ENCODE measurements at places on chromosomes 2 and 18. TPM values are rescaled to one million over a fixed set of nuclear protein-coding genes. Genes with fewer than 3 reads are reported as not detected.

The TLX2 gene
- total RNA-seq, result not detected

The MAB21L4 gene
- total RNA-seq, result not detected

The PLGLB2 gene
- 5.3 TPM for total RNA-seq

The SERPINB13 gene
- total RNA-seq, result not detected

The HOXD11 gene
- not detected for total RNA-seq

DNA sequence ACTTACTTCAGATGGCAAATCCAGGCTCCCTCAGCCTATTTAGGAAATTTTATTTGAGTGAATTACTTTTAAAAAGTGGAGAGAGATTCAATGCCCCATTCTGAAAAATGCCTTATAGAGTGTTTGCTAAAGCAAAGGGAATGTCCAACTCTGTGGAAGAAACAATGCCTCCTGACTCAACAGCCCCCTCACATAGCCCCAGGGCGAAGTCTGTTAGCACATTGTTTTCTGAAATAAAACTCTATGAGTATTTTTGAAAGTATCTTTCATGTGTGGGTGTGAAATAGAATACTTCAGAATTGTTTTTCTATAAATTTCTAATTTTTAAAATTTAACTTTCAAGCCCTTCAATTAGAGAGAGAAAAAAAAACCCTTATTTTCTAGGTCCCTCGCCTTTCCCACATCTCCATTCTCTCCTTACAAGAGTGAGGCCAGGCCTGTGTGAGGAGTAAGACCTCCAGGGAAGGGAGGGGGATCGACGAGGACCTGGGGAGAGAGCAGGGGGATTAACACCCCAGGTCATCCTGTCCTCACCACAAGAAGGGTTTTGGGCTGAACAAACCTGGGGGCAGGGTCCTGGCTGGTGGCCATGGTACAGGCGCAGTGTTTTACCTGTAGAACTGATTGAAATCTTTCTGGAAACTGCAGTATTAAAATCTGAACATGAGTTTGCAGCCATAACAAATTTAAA lies 141.4 kb downstream of the SNTG2 start:
- no peak for DNase-seq

- no peak for DNase-seq
These were observed 34.6 kb downstream of the SH3BP4 start for GRCh38 chr2:234986390-234986789.

DNA sequence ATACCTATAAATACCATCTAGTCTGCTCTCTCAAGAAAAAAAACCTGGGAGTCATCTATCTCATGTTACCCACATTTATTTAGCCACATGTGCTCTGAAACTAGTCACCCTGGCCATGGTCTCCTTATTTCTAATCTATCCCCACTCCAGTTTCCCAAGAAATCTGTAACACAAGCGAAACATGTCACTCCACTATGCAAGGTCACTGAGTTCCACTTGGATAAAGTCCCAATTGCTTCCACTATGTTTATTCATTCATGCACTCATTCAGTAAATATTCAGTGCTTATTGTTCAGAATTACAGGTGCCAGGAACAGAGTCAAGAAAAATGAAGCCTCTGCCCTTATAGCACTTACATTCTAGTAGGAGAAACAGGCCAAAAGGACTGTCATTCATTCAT lies 369.4 kb upstream of the CYRIA start:
- peak; percentile 20 for DNase-seq

- DNase-seq, result no peak
These were observed 81.2 kb upstream of the CAB39 start for GRCh38 chr2:230631470-230631869.

DNA sequence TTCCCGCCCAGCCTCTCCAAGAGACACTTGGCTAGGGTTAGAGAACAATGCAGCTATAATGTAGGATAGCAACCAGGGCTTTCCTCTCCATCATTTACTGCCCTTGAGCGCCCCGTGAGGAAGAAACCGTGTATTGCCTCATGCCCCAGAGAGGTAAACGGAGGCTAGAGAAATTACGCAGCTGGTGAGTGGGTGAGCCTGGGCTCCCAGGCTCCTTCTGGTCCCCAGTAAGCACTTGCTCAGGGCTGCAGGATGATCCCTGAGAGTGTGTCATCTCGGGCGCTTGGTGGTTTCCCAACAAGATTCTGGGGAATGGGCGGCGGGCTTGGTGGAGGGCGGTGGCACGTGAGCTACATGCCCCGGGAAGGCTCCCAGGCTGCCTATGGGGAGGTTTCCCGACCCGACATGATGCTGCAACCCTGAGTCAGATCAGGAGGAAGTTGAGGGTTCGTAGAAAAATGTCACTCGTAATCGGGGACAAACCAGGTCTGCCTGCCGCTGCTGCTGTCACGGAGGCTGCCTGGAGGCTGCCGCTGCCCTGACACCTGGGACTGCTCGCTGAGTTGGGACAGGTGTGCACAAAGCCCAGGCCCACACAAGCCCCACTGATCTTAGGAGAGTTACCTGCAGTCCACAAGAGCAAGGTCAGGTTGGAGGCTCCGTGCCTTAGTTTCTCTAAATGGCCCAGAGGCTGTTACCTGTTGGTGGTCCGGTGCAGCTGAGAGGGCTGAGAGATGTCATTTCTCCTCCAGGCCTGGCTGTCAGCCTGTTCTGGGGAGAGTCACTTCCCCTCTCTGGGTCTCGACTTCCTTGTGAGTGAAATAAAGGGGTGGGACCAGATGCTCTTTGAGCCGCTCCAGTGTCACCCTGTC lies at the start of gene GPR55:
TSS of gene GPR55 (minus strand) at position 773 of the 872 bp plus-strand sequence. CDS start 14,280 bp downstream, outside the sequence.
- no peak for DNase-seq

DNA sequence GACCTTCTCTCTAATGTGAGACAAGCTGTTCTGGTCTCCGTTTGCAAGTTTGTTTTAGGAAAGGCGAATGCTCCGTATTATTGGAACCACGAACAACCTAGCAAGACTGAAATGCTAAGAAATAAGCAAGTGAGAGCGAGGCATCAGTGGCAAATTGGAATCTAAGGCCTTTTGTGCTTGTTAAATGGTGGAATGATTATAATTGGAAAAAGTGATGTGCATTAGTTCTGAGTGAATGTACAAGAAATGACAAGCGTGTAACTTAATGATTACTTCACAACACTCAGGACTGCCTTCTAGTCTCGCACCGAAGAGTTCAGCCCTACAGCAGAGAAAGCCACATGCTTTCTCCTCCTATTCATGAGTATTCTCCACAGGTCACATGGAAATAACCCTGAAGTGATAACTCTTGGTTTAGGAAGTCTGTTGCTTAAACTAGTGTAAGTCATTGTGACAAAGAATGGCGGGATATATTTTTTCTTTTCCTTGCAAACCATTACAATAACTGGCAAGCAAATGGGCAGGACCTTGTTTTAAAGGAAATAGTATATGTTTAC lies 392.2 kb upstream of the FIGN start:
- no peak for DNase-seq

- DNase-seq, result no peak
These were observed 364.4 kb upstream of the GCFC2 start for GRCh38 chr2:76075126-76075525.

DNA sequence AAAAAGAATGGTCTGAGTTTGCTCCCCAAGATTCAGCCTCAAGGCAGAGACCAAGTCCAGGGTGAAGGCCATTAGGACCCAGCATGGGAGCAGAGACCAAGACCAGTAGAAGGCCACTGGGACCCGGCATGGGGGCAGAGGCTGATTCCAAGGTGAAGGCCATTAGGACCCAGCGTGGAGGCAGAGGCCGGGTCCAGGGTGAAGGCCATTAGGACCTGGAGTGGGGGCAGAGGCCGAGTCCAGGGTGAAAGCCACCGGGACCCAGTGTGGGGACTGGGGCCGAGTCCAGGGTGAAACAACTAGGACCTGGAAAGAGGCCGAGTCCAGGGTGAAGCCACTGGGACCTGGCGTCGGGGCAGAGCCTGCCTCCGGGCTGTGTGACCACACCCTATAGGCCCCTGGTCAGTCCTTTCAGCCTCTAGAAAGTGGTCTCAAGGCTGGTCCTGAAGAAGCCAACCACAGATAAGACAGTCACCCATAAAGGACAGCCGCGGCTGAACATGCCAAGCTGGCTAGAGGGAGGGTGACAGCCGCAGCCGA lies 113.8 kb upstream of the SALL3 start:
- no peak for DNase-seq

DNA sequence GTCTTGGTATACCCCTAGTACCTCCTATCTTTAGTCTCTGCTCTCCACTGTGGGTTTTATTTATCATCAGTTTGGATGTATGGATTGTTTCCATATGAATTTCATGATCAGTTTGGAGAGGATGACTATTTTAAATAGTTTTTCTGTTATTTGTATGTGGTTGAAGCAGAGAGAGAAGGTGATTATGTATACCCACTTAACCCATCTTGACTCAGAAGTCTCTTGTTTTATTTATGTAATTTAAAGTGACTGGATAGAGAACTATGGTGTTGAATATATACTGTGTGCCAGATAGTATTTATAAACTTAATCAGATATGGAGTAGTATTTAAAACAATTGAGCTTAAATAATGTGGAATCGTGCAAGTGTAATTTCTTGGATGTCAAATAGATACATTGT lies 39.9 kb downstream of the SMAD4 start:
- DNase-seq, result no peak

DNA sequence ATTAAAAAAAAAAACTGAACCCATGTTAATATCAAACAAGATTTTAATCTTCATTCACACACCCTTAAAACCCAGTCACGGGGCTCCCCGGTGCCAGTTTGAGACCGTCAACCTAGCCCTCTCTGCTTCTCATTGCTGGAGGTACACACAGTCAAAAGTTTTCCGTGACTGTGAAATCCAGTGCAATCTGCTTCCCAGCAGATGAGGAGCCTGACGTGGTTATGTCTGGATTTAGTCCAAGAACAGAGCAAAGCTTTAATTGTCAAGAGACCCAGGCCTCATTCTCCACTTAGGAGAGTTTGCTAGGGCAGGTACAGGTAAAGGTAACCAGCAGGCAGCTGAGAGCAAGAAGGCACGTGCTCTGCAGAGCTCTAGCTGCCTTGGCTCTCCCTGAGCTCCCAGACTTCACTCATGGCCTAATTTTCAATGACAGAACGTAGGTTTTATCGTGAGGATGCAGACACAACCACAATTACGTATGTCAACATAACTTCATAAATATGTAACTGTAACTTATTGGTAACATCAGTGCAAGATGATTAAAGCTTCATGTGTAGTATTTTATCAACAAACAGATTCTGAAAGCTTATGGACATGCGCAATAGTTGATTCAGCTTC lies 56.3 kb downstream of the SLC16A14 start:
- peak; percentile 2 for DNase-seq

DNA sequence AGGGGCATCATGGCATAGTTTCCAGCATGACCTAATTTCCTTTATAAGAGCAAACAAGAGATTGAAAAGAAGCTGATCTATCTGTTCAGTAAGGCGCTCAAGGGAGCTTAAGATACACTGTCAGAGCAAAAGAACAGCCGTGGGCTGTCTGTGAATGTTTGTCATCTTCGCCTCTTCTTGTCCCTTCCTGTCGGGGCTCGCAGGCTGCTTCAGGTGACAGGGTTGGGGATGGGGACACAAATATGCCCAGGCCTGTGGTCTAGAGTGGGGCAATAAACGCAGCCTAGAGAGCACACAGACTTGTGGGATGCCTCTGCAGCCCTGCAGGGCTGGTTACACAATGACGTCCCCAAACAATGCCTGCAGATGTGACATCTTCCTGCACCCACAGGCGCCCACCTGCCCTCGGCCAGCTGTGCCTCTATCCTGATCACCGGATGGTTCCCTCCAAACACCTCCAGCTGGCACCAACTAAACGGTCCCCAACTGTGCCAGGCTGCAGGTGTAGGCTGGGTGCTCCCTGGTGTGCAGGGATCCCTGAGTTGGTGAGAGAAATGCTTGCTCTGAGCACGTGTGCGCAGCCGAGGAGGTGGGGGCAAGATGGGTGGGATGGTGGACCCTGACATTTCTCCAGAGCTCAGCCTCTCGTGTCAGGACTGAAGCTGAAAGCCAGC lies 72.8 kb downstream of the EDAR start:
- no peak for DNase-seq

DNA sequence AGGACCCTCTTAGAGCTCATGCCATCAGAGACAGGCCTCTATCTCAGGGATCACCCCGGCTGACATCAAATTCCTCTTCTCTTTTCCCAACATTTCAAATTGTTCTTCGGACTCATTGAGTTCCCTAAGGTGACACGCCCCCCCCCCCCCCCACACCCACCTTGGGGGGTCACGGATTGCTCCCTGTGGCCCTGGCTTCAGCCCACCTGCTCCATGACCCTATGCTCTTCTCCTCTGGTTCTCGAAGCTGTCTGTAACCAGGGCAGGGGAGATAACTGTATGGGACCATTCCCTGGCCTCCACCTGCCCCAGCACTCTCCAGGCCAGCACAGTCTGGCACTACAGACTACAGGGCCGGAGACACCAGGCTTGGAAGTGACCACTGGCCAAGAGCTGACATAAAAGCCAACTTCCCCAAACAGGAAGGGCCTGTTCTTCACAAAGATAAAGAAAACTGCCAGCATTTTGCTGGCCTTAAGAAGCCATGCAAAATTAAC lies 7.1 kb downstream of the MTERF4 start:
- no peak for DNase-seq

- peak; percentile 88 for DNase-seq
These were observed at the start of gene SNED1 for GRCh38 chr2:240997856-240998705. TSS of gene SNED1 (plus strand) at chr2:240998618. CDS start at chr2:240998838, 220 bp downstream.

DNA sequence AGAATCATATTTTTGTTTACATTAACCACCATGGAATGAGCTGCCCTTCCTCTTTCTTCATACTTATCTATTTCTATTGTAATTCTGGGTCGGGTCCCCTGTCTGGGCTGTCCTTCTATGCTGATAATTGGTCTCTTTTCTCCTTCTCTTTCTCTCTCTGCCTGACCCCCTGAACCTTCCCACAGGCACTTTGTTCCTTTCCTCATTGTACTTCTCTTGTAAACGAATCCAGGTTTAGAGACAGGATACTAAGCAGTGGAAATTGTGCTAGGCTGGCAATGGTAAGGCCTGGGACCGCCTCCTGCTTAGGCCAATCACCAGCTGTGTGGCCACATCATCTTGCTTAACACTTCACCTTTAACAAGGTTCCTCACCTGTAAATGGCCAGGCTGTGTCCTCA lies 137.0 kb downstream of the ZNF532 start:
- no peak for DNase-seq

- DNase-seq, result no peak
These were observed 40.0 kb downstream of the STEAP3 start for GRCh38 chr2:119263656-119264055.

DNA sequence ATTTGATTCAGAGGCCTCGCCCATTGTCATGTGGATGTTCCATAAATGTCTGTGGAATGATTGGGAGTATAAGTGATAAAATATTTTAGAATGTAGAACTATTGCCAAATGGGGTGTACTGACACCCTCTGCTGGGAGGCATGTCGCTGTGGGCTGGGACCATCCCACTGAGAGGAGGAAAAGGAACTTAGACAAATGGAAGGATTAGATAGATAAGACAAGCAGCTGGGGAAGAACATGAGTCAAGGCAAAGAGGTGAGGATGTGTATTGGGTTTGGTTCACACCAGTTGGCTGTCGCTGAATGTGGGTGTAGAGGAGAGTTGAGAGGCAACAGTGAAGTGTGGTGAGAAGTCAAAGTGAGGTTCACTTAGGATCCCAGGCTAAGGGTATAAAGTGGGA lies 4.0 kb downstream of the C2orf74 start:
- DNase-seq, result peak; percentile 53

Data from myocyte (in vitro differentiated cells).